ENCODE measurements at places on chromosomes 11 and 22.
A peak's percentile ranks its signal among the peaks of the same experiment; 100 is the strongest.

DNA sequence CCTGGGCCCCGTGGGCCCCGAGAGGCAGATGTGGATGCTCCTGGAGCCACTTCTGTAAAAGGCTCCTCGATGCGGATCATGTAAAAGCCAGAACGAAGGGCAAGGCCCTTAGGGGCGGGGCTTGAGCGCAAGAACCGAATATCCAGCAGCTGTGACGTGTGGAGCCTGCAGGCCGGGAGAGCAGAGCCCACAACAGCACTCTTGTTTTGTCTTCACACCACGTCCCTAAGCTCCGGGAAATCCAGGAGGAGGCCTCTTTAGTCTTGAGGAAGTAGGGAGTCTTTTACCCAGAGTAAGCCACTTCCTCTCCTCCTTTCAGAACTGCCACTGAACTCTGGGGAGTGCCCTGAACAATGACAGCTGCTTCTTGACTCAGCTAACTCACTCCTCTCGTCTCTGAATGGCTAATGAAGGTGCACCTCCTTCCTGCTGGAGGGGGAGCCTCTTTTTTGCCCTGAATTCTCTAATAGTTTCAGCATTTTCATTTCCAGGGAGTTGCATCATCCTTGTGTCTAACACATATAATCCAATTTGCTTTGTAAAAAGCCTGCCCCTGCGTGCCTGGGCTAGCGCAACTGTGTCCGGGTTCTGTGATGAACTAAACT lies 12.5 kb downstream of the L3MBTL2 start:
- no peak for DNase-seq

- DNase-seq = no peak
These were observed 1.3 kb upstream of the DGKZ start for GRCh38 chr11:46345881-46346484.

- no peak for DNase-seq
These were observed 14.6 kb upstream of the CTSC start for GRCh38 chr11:88352139-88352538.

DNA sequence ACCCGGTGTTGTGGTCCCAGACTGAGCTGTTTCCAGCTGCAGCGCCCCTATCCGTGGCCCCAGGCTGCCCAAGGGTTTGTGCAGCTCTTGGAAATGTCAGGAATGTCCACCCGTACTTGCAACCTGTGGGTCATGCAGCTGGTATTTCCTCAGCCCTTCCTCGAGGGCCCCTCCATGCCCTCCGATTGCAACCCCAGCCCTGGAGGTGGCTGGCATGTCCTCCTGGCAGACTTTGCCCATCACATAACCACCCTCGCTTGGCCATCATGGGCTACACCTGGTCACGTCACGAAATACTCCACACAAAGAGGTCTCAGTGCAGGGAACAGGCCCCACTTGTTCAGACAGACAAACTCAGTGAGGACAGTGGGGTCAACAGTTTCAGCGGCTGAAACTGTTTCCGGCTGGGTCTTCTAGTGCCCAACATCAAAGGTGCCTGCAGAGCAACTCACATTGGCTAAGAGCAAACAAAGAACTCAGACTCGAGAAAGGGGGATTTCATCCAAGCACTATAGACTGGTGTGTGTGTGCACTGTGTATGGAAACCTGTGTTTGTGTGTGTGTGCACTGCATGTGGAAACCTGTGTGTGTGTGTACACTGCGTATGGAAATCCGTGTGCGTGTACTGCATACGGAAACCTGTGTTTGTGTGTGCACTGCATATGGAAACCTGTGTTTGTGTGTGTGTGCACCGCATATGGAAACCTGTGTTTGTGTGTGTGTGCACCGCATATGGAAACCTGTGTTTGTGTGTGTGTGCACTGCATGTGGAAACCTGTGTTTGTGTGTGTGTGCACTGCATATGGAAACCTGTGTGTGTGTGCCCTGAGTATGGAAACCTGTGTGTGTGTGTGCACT lies 72.8 kb upstream of the CCND1 start:
- DNase-seq = peak; percentile 76

DNA sequence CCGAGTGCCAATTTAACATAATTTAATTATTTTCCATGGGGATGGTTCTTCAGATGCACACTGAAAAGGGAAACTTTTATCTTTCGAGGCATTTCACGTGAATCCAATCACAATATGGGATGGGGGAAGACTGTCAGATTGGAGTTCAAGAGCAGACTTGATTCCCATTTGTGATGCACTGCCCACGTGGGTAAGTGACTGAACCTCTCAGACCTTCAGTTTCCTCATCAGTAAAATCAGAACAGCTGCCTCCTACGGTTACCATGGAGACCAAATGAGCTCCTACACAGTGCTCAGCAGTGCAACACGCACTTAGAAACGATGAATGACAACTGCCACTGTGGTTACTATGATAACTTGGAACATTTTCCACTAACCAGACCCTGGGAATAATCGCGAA lies 21.7 kb downstream of the KIAA0930 start:
- no peak for DNase-seq

GRCh38 chr11:80188076-80188627 lies 747.3 kb upstream of the TENM4 start:
- no peak for DNase-seq

GRCh38 chr11:65885231-65885630 lies 3.0 kb downstream of the FIBP start:
- no peak for DNase-seq

DNA sequence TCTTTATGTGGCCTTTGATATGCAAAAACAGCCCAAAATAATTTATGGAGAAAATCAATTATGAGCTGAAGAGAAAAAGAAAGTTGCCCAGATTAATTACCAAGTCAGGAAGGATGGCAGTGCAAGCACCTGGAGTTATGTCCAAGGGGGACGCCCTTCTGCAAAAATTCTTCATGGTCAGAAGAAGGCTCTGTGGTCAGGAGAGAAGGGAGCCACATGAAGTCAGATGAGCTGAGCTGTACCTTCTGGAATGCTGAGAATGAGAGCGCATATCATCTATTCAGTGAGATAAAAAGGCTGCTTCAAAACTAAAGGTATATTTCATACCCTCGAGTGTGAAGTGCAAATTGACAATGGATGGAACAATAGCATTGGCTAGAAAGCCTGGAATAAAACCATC lies 607.4 kb downstream of the NTM start:
- DNase-seq = peak; percentile 41

GRCh38 chr11:10488121-10488933 lies 33.3 kb downstream of the AMPD3 start:
- no peak for DNase-seq

DNA sequence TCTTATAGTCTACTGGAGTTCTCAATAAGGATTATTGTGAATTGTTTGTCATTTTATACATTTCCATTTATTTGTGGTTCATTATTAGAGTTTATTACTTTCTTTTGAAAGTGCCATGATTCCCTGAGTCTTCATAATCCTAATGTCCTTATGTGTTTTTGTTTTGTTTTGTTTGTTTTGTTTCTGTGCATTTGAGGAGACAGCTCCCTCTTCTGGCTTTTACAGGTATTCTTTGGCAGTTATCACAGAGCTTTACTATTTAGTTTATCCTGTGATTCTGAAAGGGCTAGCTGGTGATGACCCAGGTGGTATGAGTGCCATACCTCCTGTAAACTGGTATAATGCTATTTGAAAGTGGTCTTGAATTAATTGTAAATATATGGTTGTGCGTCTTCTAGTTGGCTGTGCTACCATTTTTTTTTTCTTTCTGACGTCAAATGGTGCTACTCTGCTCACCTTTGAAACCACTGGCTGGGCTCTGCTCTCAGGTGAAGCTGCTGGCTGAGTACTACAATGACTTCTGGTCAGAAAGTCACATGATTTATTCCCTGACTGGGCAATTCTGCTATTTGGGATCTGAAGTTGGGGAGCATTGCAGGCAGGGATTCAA lies 751.2 kb downstream of the JRKL start:
- DNase-seq = peak; percentile 6

DNA sequence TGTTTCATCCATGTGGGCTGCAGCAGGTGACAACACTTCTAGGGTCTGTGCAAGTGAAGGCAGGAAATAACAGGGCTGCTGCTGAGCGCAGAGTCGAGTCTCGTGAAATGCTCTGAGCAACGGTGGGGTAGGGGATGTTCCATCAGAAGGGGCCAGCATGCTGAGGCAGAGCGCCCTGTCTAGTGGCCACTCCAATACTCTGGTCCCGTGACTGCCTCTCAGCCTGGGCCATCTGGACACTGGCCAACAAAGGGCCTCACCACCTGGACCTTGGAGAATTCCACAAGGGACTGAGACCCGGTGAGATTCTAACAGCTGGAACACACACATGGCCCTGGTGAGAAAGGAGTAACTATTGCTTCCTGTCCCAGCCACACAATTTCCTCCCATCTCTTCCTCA lies 375.7 kb downstream of the SHANK2 start:
- DNase-seq = no peak

- DNase-seq = no peak
These were observed 5.6 kb downstream of the AP1B1 start for GRCh38 chr22:29382580-29383302.

Measured in HTR-8/SVneo (cell line).